ENCODE measurements at places on chromosomes 5 and 9. TPM values are rescaled to one million over a fixed set of nuclear protein-coding genes. Genes with fewer than 3 reads are reported as not detected.

Gene RORB
- 0.07 TPM for total RNA-seq

Gene IRX4
- not detected for total RNA-seq

Gene GHR
- total RNA-seq: not detected

Gene THBS4
- 1.8 TPM for total RNA-seq

All from activated CD4-positive, alpha-beta memory T cell treated with anti-CD3 and anti-CD28 coated beads for 36 hours (primary cell).